Large intestine (tissue), 12 donors: ENCODE measurements at places on chromosomes 7 and 10. TPM values are rescaled to one million over a fixed set of nuclear protein-coding genes. Genes with fewer than 3 reads are reported as not detected.
A peak's percentile ranks its signal among the peaks of the same experiment; 100 is the strongest.

DNA sequence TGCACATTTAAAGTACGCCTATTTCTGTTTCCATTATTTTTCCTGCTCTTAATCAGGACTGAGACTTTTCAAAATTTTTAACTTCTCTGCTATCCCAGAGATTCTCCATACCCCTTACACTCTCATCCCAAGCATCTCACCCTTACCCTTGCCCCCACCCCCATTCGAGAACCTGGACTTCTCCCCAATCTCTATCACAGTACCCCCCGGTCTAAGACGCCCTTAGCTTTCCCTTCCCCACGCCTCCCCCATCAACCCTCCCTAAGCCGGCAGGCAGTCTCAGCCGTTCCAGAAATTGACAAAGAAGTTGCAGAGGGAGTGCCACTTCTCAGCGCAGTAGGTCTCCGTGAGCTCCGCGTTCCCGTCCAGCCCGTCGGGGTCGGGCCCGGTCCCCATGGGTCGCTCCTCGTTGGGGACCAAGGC, 1.4 kb downstream of the FGFBP3 start:
- DNase-seq: no peak

NRAP gene
- 0.06 TPM for polyA plus RNA-seq

- DNase-seq: peak; percentile 48
Observed at GRCh38 chr10:83915801-83916200, 223.5 kb upstream of the GHITM start.

DNA sequence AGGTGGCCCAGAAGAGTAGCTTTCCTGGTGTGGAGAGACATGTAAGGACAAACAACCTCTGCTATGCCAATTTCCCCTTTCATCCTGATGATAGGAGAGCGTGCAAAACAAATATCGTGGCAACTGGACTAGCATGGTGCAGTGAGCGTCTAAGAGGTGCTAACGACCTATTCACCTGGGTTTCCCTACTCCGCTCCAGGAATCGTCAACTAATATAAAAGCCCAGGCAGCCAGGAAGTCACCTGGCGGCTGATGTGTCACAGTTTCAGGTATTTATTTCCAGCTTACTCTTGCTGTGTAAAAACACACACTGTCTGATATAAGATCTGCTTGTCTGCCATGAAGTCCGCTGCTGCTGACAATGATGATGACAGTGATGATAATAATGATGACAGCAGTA, 56.5 kb upstream of the EFCAB10 start:
- no peak for DNase-seq

PLEKHS1 gene
- polyA plus RNA-seq: 62.4 TPM

DNA sequence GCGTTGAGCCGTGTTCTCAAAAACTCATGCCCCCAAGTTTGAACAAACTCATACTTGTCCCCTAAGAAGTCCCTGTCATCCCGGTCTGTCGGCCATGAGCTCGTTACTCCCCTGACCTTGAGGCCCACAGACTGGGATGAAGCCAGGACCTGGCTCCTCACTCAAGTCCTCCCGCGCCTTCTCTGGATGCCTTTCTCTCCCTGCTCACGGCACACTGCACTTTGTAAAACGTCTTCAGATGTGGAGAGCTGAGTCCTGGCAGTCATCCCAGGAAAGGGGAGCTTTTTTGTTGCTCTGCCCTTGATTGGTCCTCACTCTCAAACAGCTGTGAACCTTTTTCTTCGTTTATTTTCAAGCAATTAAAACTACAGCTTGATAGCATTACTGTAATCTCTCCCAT, 110.8 kb downstream of the JAZF1 start:
- DNase-seq: peak; percentile 47

- no peak for DNase-seq
Observed at GRCh38 chr7:46247664-46248063, 326.6 kb upstream of the IGFBP3 start.

CDHR1 gene
- 0.42 TPM for polyA plus RNA-seq

- peak; percentile 27 for DNase-seq
Observed at GRCh38 chr10:14553448-14553847, 221.2 kb downstream of the FAM107B start.
